ENCODE measurements at places on chromosomes 7 and 10.

DNA sequence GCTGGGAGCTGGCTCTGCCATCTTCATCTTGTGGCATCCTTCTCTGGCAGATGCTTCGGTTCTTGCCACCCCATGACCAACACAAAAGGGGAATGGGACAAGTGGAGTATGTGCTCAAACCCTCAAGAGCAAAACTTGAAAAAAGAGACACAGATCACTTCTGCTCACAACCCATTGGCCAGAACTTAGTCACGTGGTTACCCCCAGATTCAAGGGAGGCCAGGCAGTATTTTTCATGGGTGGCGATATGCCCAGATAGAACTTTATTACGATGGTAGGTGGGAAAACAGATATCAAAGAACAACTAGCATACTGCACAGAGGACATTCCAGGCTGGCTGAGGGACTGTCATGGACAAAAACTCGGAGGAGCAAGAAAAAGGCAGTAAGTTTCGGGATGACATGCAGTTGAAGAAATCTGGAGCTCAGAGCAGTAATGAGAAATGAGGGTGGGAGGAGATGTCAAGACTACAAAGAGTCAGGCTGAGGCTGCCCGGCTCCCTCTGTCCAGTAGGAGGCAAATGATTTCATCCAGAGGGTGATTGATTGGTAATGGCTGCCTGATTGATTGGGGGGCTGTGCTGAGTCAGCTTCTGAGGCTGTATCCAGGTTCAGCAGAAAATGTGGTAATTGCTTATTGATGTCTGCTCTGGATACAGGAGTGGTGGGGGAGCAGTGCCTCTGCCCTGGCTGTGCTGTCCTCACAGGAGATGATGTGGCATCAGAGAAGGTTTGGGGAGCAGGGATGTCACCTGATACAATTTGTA lies 25.3 kb downstream of the COL13A1 start:
- no peak for DNase-seq

DNA sequence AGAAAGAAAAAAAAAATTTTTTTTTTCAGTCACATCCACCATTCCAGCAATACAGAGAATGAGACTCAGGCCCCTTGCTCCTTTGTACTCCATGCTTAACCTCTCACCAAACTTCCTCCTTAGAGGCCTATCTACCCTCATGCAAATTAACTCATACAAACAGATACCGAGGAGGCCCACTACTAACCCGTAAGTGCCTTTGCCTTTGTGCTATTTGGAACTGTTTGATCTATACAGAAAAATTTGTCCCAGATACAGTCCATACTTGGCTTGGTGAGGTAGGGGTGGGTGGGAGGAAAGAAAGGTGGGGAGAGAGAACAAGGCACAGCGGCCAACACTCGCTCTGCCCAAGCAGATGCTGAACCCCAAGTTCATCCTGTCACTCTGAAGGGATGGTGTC lies 87.8 kb upstream of the DUSP5 start:
- DNase-seq: no peak

- no peak for DNase-seq
Observed at GRCh38 chr10:44981172-44982113, 2.8 kb upstream of the DEPP1 start.

DNA sequence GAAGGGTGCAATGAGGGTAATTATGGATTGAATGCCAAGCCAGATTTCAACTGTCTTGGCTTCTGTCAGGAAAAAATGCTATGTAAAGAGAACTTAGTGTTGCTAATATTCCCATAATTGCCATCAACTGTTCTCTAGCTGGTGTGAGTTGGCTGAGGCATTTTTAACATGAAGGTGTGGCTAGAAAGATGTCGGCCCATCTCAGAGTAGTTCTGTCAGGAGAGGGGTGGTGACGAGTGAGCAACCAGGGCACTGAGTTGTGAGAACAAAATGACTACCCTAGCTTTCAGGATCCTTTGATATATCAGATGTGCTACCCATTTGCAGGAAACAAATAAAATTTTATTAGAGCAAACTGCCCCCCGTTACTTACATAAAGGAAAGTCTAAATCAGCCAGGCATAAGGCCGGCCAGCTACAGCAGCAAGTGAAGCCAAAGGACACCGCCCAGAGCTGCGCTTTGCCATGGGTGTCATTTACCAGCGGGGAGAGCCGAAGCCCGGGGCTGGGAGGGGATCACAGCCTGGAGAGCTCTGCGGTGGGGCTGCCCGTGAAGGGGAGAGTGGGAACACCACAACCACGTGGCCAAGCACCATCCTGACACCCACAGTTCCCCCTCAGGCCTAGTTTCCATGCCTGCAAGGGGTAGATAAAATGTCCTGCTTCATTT lies 141.4 kb downstream of the ICA1 start:
- DNase-seq: no peak

DNA sequence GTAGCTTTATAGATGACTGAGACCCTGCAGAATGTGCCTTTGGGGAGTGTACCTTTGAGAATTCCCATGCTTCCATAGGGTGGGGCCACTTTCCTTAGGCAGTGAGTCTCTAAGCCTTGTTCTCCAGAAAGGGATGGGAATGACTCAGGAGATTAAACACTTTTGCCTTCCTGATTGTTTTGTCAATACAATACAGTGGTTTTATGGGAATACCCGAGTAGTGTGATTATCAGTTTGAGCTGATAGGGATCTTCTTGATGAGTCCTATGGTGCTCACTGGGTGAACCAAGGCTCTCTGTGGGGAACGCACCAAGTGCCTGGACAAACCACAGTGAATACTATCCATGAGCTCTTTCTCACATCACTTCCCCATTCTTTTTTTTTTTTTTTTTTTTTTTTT lies 6.3 kb downstream of the MYOF start:
- DNase-seq: no peak

GRCh38 chr10:119393019-119393418 lies 149.5 kb downstream of the RGS10 start:
- DNase-seq: no peak

GRCh38 chr7:78134256-78134655 lies 335.7 kb downstream of the PHTF2 start:
- DNase-seq: no peak

DNA sequence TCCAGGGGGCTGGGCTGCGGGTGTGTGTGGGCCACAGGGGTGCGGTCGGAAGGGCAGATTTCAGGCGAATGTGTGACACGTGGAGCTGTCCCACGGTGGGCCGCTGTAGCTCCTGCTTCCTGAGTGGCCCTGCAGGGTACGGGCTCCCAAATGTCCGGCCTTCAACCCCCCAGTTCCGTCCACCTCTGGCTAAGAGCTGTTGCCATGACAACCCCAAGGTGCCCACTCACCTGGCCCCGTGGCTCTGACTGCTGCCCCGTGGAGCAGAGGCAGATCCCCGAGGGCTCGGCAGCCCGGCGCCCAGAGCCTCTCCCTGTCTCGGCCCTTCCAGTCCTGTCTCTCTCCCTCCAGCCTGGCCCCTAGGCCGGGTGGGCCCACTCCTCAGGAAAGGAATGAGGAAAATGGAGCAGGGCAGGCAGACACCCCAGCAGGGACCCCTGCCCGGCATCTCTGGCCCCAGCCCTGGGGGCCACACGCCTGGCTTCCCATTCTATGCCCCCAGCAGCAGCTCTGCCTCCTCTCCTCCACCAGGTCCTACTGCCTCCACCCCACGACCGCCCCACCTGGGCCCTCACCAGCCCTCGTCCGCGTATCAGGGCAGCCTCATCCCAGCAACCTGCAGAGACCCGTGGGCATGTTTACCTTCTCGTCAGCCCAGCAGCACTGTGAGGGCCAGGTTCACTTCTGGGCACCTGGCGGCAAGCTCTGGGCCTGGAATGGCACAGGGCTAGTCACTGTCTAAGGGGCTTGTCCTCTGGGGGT lies 215.6 kb downstream of the ELFN1 start:
- no peak for DNase-seq

- DNase-seq: no peak
Observed at GRCh38 chr10:55630491-55631056, 730.5 kb downstream of the ZWINT start.

- no peak for DNase-seq
Observed at GRCh38 chr7:66952343-66953043, 31.5 kb downstream of the TMEM248 start.

GRCh38 chr7:132347123-132347522 lies 229.1 kb downstream of the PLXNA4 start:
- no peak for DNase-seq

DNA sequence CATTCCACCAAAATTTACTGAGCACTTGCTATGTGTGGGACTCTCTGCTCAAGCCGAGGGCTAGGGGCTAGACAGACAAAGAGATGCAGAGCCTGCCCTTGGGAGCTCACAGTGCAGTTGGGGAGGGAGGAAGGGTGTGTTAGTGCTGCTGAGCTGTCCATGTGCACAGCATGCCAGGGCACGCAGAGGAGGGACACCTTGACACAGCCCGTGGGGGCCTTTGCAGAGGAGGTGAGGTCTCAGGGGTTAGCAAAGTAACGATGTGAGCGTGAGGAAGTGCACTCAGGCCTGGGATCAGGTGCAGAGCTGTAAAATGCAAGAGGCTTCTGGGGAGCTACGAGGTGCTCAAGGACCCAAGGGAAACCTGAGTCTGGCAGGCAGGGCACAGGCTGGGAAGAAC lies 16.3 kb downstream of the PRKCQ start:
- DNase-seq: no peak

DNA sequence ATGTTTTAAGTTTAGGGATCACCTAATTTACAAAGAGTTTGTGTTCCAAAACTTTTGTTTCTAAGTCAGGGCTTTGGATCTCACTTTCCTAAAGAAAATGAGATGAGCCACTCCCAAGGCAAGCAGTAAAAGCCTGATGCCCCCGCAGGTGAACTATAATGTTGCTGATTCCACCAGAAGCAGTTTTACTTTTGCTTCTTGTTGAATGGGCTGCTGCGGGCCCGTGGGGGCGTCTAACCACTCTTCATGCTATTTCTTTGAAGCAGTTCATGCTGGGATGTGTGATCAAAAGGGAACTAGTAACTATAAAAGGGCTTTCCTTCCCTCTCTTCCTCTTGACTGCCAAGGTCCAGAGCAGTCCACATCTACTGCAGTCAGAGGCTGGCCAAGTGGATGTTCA lies 118.7 kb upstream of the NEBL start:
- no peak for DNase-seq

DNA sequence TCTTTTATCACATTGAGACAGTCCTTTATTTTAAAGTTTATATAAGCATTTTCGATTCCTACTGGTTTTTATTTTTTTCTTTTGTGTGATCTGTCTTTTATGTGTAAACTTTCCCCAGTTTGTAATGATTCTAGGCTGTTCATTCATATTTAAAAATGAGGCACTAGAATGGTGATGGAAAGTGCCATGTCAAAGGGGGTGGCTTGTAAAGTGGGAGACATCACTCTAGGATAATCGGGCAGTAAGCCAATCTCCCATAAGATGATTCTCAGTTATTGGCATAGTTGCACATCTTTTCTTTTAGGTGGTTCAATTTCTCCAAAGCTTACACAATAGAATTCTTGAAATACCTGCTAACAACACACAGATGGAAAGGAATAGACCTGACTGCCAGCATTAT lies 90.4 kb downstream of the ABCA13 start:
- no peak for DNase-seq

DNA sequence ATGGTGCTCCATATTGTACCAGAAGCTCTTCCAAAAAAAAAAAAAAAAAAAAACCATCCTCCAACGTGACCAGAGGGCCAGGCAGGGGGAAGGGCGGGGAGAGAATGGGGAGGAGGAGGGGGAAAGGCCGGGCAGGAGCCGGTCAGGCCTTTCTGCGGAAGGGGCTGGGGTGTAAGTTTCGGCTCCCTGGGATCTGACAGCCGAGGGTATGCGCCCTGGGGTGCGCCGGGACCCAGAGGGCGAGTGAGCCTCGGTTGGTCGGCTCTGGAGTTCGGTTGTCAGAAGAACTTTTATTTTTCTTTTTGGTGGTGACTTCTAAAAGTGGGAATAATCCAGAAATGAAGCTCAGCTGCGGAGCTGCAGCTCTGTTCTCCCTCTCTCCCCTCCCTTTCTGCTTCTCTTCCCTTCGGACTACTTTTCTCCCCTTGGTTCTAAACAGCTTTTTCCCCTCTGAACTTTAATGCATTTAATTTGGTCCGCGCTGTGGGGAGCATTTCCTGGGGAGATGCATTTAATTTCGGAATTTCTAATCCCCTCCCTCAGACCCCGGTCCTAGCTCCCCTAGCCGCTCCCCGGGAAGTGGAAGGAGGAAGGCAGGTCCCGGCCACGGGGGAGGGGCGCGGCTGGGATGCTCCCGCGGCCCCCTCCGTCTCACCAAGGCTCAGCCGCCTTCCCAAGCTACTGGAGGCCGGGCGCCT lies 3.9 kb upstream of the PAX2 start:
- DNase-seq: no peak

DNA sequence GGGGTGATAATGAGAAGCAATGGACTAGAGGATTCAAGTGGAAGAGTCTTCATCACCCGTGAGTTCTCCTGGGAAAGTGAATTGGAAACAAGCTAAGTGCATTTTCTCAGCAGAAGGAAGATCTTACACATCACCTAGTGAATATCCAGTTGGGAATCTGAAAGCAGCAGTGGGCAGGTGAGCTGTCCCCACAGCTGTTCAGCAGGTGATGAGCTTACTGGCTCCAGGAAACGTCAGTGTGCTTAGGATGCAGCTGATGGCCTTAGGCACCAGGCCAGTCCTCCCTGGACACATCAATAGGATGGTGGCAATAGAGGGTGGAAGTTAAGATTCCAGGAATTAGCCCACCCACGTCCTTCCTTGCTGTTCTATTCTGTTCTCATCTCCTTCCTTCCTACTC lies 66.7 kb downstream of the NOD1 start:
- no peak for DNase-seq

DNA sequence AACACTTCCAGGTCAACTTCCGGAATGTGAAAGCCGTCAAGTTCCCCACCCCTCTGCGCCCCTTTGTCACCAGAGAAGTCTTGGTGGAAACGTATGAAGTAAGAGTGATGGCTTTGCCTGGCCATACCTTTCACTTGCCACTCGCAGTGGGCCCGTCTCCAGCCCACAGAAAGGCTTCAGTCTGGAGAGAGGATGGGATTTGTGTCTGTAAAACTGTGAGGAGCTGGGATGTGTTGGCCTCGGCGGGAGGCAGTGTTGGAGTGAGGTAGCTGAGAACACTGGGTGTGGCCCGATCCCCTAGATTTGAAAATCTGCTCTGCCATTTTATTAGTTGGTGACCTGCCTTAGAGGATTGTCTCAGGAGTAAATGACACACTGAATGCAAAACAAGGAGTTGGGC lies 6.4 kb downstream of the ADCK2 start:
- DNase-seq: no peak

GRCh38 chr10:17128261-17128660 lies 1.4 kb downstream of the CUBN start:
- no peak for DNase-seq

GRCh38 chr7:16067711-16068110 lies 353.6 kb downstream of the CRPPA start:
- DNase-seq: no peak

GRCh38 chr7:37281368-37282092 lies 167.1 kb downstream of the ELMO1 start:
- DNase-seq: no peak

- no peak for DNase-seq
Observed at GRCh38 chr10:130190737-130191115, 54.5 kb downstream of the GLRX3 start.

- no peak for DNase-seq
Observed at GRCh38 chr7:33536398-33537103, 368.8 kb upstream of the BMPER start.

GRCh38 chr10:30749385-30749784 lies 119.8 kb upstream of the LYZL2 start:
- DNase-seq: no peak

GRCh38 chr7:52146871-52147634 lies 830.4 kb upstream of the COBL start:
- no peak for DNase-seq

- DNase-seq: no peak
Observed at GRCh38 chr7:28484606-28484935, 72.3 kb downstream of the CREB5 start.

GRCh38 chr10:76882245-76882644 lies 755.4 kb downstream of the KCNMA1 start:
- DNase-seq: no peak
